Activated CD4-positive, alpha-beta T cell treated with anti-CD3 and anti-CD28 coated beads, Interleukin-2, amount 50 U/mL, for 24 hours (primary cell): ENCODE measurements at places on chromosomes 6 and 20.

DNA sequence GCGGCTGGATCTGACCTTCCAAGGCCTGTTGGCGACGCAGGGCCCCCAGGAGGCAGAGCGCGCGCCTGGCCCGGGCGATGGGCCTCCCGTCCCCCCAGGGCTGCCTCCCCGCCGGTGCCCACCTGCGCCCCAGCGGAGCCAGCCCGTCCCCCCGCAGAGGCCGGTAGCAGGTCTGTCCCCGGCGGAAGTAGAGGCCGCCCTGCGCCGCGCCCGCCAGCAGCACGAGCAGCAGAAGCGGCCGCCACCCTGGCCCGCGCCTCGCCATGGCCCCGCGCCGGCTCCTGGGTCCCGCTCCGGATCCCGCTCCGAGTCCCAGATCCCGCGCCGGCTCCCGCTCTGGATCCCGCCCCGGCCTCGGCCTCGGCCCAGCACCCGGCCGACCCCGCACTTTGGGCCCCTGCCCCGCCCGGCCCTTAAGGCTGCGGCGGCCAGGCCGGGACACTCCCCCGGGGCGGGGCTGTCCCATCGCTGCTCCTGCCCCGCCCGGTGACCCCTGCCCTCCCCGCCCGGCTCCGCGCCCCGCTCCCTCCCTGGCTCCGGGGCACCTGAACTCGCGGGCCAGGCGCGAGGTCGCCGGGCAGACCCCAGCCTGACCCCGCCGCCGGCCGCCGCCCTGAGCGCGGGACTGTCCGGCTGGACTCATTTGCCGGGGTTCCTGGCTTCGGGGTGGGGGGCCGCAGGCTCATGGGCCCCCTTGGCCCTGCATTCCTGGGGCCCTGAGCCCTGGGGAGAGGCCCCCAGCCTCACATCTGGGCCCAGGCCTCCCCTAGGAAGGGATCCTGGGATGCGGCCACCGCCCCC is at the start of gene CTSZ:
CTSZ (minus strand) TSS at position 391 of the 801 bp plus-strand sequence; CDS start at position 265, 126 bp downstream.
- no peak for DNase-seq

DNA sequence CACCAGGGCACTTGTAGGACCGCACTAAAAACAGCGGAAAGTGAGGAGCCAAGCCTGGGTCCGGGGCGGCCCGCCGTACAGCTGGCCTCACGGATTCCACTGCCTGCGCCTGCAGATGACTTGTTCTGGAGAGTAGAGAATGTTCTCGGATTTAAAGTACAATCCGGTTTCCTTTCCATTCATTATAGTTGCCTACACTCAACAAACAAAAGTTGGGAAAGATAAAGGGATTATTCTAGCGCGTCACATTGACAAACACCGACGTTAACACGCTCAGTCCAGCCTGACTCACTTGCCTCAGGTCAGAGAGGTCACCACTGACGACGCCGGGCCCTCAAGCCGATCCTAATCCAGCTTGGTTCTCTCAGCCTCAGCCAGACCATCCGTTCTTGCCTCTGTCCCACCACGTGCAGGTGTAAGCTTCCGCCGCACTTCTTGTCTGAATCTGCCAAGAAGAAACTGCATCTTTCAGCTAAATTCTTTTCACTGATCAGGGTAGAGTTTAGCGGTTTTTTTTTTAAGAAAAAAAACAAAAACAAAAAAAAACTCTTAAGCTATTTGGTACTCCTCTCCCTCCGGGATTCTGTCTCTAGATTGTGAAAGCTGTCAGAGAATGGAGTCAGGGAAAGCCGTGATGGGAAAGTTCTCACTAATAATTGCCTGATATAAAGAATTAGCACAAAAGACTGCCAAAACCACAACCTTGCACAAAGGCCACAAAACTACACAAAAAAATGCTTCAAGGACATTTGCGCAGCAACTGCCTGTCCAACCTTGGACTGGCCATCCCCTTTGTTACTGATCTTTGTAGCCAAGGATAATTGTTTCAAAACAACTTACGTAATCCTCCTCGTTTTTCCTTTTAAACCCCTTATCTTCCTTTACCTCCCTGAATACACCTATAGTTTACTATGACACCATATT is 1.1 kb upstream of the PHF10 start:
- no peak for DNase-seq

DNA sequence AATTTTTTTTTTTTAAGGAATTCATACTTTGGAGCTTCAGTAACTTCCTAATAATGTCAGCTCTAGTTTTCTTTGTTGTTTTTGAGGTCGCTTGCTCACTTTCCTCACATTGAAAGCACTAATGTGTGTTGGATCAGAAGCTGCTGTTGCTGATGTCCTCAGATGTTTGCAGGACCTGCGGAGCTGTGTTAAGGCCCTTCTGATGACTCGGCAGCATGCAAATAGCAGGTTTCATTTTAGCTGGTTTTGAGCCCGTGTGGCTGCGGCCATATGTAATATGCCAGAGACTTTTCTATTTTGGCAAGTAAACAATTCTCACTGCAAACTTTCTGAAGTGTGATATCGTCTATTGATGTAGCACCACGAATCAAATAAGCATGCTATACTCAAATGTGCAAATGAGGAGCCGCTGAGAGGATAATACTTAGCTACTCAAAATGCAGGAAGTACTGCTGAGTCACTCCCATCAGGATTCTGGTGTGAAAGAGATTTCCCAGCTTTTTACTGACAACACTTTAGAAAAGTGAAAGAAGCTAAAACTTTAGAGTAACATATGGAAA is 187.8 kb downstream of the SASH1 start:
- no peak for DNase-seq

DNA sequence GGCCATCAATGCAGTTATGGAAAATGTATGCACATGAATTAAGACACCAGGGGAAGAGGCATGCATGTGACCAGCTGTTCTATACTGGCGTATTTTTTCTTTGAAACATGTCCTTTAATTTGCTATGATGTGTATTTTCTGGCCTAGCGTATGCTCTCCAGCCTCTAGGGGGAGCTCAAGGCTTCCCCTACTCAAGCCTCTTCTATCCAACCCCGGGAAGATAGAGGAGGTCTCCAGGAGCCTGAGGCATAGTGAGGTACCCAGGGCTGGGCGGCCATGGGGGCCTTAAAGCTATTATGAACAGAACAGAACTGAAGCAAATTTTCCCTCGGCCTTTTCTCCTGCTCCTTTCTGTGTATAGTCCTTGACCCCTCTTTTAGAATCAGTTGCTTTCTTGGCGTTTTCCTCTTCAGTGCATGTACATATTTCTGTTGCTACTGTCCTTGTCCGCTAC is 528.9 kb downstream of the MAFB start:
- no peak for DNase-seq

DNA sequence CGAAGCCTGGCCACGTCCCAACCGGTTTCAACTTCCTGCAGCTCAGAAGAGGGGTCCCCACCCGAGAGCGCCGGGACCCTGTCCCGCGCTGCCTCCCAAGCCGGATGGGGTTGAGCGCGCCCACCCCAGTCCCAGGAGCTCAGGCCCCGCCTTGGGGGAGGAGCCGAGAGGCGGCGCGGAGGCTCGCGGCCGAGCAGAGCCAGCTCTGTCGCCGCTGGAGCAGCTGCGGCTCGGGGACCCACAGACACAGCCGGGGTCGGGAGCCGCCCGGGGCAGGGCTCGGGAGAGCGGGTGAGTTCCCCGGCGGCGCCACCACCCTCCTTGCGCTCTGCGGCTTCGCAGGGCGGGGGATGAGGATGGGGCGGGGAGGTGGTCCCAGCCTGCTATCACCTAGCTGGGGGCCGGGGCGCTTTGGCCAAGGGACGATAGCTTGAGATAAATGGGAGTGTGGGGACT is at the start of gene PPP1R16B:
PPP1R16B (plus strand) TSS at position 196 of the 456 bp plus-strand sequence. CDS start 30,229 bp downstream, outside the sequence.
- peak; percentile 67 for DNase-seq

- DNase-seq = no peak
These were observed 44.2 kb upstream of the SUPT3H start for GRCh38 chr6:45421709-45422502.

DNA sequence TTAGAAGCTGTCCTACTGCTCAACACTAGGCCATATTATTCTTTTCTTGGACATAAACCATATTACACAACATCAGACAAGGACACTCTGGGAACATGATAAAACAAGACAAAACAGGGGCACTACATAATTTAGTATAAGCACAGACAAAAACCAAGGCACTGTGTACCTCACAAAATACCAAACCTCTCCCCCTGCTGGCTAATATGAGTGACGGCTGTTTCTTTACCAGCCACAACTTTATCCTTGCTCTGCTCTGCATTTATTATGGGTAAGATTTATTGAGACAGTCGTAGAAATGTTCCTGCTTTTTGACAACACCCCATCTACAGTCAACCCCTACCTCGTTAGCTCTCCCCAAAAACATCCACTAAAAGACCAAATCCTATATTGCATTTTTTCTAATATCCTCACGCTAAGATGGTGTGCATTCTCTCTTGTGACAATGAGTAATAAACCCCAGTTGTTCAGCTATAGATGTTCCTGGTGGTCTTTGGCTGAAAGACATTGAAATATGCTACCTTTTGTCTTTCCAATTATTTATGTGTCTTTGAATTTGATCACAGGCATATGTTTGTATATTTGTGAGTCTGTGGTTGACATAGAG is 23.8 kb upstream of the POLR1H start:
- DNase-seq = no peak
